ENCODE measurements at places on chromosomes 1 and 21.

DNA sequence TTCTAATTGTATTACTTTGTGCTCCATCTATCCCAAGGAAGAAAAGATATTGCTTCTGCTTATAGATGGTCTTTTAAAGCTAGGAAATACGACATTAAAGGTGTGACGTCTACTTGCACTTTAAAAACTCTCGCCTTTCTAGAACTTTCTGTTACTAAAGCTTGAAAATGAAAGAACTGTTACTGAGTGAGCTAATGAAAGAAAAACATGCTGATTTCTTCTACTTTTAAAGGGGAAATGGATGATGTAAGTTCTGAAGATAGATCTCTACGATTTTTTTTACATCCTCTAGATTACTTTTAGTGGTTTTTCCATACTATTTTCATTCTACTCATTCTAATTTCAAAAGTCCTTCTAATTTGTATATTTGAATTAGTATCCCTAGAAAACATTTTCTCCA, 387.5 kb downstream of the USP25 start:
- DNase-seq, result no peak

- DNase-seq, result no peak
Measured at GRCh38 chr1:110234691-110235090, 24.6 kb downstream of the KCNC4 start.

GRCh38 chr1:67843746-67844145, 10.5 kb upstream of the GNG12 start:
- DNase-seq, result no peak

- no peak for DNase-seq
Measured at GRCh38 chr1:171595324-171595723, 26.7 kb upstream of the MYOCOS start.

GRCh38 chr1:59317780-59318179, 20.9 kb downstream of the FGGY start:
- DNase-seq, result no peak

- DNase-seq, result no peak
Measured at GRCh38 chr21:21101911-21102310, 103.7 kb downstream of the NCAM2 start.

DNA sequence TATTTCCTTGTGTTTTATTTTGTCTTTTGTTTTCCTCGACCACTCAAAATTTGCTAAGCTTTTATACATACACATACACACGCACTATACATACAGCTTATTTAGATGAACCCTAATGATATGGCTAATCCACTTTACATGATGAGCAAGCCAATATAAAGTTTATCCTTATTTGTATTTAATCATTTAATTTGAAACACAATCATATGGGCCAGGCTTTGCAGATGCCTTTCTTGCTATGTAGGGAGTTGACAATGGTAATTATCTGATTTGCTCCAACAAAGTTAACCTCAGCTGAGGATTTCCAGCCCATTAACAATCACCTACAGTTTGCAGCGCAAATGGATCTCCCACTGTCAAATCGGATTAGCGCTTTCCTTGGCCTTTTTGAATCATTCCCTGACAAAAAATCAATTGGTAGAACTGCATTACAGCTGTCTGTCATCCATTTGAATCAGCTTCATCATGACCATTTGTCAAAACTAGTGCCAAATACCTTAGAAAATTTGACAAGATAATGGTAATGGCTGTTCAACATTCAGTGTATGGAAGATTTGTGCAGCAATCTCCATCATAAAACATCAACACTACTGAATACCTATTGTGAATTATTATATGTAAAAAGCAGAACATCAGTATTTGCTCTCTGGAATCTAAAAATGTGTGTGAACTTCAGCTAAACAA, 352.6 kb downstream of the MRPL39 start:
- no peak for DNase-seq

DNA sequence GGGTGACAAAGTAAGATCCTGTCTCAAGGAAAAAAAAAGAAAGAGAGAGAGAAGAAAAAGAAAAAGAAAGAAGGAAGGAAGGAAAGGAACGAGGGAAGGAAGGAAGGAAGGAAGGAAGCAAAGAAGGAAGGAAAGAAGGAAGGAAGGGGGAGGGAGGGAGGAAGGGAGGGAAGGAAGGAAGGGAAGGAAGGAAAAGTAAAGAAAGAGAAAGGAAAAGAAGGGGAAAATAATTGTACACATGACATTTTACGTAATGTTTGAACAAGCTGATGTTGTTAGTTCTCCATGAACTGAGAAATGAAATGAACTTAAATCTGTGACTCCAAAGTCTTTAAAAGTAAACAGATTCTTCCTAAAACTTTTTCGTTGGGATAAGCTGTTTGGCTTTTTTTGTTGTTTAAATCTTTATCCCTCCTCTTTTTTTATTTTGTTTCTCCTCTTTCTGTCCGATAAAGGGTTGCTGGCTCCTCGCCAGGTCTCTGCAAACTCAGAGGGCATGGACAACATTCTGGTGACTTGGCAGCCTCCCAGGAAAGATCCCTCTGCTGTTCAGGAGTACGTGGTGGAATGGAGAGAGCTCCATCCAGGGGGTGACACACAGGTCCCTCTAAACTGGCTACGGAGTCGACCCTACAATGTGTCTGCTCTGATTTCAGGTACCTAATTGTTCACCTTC, 59.8 kb downstream of the IL12RB2 start:
- DNase-seq, result peak; percentile 61

- no peak for DNase-seq
Measured at GRCh38 chr1:90926971-90927370, 94.9 kb downstream of the ZNF644 start.

DNA sequence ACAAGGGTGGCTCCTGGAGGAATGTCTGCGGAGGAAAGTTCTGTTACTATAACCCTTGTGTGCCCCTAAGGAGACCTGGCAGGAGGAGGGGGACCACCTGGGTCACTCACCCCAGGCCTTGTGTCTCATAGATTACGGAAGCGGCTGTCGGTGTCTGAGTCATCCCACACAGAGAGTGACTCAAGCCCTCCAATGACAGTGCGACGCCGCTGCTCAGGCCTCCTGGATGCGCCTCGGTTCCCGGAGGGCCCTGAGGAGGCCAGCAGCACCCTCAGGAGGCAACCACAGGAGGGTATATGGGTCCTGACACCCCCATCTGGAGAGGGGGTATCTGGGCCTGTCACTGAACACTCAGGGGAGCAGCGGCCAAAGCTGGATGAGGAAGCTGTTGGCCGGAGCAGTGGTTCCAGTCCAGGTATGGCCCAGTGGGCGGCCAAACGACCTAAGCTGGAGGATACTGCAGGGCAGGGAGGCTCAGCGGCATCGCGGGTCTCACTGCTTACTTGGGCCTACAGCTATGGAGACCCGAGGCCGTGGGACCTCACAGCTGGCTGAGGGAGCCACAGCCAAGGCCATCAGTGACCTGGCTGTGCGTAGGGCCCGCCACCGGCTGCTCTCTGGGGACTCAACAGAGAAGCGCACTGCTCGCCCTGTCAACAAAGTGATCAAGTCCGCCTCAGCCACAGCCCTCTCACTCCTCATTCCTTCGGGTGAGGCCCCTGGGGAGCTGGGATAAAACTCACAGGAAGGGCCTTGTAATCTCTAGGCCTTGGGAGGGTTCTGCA, 101.4 kb downstream of the PIK3R3 start:
- DNase-seq, result no peak

DNA sequence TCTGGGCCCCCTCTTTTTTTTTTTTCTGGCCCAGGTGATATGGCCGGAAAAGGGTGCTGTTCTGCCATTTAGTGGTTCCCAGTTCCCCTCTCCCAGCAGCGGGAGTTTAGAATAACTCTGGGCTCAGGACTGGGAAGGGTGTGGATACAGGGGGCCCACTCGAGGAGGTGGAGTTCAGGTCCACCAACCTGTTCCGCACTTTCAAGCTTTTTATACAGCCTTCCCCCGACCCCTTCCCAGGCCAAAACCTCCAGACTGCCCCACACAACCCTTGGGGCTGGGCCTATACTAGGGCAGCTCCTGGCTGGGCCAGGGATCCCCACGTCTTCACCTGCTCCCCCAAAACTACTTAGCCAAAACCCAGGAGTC, 402 bp downstream of the PLEKHG5 start:
- DNase-seq, result no peak

DNA sequence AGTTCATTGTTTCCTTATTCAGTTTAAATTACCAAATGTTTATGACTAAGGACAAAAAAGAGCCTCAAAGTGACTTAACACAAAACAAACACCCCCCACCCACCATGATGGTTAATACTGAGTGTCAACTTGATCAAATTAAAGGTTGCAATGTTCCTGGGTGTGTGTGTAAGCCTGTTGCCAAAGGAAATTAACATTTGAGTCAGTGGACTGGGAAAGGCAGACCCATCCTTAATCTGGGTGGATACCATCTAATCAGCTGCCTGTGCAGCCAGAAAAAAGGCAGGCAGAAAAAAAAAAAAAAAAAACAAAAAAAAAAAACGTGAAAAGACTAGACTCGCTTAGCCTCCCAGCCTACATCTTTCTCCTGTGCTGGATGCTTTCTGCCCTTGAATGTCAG, 543.4 kb downstream of the NEGR1 start:
- DNase-seq, result no peak

GRCh38 chr1:158179301-158180041, 1.2 kb upstream of the CD1D start:
- no peak for DNase-seq

DNA sequence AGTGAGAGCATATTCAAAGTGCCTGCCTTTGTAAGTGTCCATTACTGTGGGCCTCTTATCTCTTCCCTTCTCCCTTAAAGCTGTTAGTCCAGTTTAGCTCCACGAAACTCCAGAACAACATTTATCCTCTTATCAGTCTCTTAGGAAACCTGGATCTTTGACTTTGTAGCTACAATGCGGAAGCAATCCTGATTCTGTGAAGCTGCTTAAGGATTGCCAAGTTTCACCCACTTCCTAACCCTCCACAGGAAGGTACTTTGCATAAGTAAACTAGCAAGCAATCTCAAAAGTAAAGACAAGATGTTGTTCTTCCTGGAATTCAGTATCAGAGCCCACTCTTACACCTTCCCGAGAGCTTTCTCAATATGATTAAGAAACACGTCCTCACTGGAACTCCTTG, 164.9 kb upstream of the USP25 start:
- DNase-seq, result no peak

GRCh38 chr1:238581332-238581731, 690.6 kb upstream of the ZP4 start:
- no peak for DNase-seq

- no peak for DNase-seq
Measured at GRCh38 chr1:236552901-236553300, 29.1 kb downstream of the LGALS8 start.

GRCh38 chr1:27143401-27143800, 11.5 kb downstream of the SLC9A1 start:
- DNase-seq, result no peak

DNA sequence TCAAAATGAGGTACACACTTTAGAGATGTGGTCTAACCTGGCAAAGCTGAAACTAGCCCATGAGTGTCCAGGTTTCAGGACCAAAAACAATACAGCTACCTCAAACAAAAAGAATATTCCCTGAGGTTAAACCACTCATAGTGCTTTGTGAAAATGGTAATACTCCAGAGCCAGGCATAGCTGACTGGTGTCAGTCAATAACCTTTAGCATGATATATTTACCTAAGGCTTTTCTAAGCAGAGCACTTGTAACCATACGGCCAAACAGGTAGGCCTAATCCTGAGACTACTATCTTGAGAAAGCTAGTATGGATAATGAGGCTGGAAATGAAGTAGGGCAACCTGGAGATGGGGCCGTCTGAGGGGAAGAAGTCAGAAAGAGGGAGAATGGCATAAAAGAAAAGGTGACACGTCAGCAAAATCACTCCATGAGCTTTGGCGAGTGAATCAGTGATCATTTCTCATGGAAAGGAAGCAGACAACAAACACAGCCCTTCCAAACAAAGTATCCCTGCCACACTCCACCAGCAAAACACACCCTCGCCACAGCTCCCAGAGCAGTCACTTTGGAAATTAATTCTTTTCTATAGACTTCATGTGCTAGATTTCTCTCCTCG, 1.7 kb upstream of the LRRC52 start:
- DNase-seq, result no peak

- DNase-seq, result no peak
Measured at GRCh38 chr1:149949911-149950310, 13.2 kb upstream of the MTMR11 start.

GRCh38 chr1:243713470-243714186, 136.4 kb downstream of the AKT3 start:
- no peak for DNase-seq

DNA sequence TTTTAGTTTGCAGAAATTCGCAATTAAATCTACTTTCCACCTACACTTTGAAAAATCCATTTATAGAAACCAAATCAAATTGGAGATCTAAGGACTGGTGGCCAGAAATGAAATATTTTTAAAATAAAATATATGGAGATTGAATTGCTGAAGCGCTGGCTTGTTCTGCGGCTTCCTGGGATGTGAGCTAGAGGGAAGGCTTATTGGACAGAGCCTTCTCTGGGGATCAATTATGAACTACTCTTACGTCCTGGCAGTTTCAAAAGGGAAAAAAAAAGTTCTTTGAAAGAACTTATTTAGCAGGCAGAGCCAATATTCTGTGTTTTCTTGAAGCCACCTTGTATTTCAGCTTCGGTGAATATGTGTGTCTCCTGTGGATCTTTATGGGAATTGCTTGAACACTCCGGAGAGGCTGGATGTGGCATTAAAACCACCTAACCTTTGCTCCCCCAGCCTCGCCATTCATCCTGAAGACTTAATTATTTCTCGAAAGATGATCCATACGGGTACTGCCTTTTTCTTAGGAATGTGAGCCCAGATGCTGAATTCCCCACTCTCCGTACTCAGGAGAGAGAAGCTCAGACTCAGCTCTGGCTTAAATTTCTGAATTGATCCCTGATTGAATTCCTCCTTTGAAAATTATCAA, 478.9 kb upstream of the VAMP3 start:
- DNase-seq, result no peak

Data from sciatic nerve (tissue), 2 donors.